Cardiac fibroblast (primary cell): ENCODE measurements at places on chromosomes 12 and 14.

DNA sequence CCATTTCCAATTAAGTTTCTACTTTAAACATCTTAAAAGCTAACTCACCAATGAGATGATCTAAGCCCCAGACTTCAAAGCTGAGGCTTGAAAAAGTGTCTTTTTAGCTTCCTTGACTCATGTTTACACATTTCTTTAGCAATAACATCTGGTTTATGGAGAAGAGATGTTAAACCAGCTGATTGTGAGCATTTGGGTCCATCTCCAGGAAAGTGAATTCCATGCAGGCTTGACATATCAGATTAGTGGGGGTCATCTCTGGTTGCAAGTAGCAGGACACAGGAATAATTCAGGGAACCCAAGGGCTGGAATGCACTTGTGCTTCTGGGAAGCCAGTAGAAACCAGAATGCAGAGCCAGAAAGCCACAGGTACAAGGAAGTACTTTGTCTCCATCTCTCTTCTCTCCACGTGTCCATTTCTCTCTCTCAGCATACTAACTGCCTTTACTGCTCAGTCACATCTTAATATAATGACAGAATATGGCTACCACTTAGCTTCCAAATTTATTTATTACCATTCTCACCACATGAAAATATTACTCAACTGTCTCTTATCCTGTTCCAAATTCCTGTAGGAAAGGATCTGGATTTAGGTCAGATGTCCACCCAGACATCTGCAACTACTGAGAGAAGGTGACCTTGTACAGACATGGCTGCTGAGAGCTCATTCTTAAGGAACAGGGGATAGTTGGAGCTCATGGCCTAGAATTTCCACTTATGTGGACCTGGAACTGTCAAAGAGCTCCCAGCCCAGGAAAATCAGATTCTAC lies 104.4 kb downstream of the SCN8A start:
- DNase-seq: no peak

DNA sequence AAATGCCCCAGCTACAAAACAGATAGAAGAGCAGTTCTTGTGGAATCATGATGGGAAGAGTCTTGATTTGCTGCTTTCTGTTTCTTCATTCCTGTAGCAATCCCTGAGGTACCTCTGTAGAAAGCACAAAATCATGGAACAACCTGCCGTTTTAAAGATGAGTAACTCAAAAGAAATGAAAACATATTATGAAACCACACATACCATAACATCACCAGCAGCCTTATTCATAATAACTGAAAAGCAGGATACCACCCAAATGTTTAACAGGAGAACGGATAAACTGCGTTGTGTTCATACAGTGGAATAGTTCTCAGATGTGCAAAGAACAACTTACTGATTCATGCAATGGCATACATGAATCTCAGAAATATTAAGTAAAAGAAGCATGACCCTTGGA lies 188.1 kb downstream of the RGS6 start:
- peak; percentile 0 for DNase-seq

GRCh38 chr12:34311337-34311736 lies 289.0 kb downstream of the ALG10 start:
- no peak for DNase-seq

- peak; percentile 88 for DNase-seq
Observed at GRCh38 chr12:110266980-110267620, 13.9 kb upstream of the ATP2A2 start.

DNA sequence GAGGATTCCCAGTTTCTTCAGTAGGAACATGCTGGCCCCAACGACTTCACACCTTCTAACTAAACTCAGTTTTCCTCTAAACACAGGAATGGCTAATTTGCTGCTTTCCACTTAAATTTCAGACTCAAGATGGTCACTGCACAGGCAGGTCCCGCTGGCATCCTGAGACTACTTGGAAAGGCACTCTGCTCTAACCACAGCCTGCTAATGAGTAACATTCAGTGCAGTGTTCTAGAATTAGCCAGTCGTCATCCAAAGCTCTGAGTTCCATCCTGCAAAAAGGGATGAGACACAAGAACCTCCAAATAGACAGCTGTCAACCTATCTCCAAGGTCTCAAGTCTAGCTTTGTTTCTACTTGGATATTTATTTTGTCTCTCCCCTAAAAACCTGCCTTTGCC lies 6.0 kb downstream of the CCDC92 start:
- DNase-seq: peak; percentile 23

DNA sequence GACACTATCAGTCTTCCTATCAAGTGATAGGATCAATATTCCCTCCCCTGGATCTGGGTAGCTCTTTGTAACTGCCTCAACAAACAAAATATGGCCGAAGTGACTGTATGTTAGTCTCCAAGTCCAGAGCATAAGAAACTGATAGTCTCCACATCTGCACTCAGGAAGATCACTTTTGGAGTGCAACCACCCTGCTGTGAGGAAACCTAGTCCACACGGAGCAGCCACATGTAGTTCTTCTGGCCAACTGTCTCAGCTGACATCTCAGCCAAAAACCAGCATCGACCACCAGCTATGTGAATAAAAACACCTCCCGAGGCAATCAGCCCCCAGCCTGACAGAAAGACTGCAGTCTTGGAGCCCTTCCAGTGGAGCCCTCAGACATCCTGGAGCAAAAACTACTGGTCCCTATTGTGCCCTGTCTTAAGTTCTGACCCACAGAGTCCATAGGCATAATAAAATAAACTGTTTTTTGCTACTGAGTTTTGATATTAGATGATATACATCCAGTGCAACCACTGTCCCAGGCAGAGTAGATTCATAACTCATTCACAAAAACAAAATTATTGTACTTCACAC lies 143.8 kb downstream of the MED13L start:
- DNase-seq: no peak

DNA sequence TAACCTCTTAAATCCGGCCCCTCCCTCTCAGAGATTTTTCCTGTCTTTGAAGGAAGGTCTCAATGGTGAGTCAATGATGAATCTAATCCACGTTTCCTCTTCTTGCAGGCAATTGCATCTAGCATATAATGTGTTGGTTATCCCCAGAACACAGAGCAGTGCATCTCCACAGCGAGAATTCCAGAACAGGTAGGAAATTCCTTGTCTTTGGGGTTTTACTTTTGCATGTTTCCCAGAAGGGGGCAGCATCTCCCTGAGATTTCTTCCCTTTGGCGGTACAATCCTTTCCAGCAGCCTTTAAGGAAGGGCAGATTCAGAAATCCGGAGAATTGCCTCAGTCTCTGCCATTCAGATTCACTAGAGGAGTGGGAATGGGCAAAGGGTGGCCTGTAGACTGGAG lies 128.0 kb downstream of the KCNA5 start:
- DNase-seq: peak; percentile 48

GRCh38 chr14:77520555-77520954 lies 21.9 kb upstream of the ISM2 start:
- DNase-seq: no peak

DNA sequence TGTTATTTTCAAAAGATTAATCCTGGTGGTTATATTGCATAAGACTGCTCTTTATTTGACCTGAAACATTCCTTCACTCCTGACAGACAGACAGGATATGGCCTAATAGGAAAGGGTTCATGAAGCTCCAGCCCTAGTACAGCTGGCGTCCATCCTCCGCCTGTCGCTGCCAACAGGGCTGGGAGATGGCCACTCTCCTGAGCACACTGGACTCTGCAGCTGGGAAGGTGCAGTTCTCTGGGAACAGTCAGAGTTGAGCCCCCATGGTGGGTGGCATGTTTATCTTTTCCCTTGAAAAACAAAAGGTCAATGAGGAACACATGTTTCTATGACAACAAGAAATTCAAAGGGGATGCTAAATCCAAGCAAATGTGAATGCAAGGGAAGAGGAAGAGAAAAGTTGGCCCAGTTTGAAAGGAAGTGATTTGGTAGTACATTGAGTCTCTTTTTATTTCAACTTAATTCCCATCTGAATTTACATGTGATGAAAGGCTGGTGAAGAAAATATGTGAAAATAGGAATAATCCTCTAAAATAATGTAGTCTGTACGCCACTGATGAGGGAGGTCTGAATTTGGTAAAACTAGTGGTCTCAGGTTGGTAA lies 89.9 kb upstream of the DCN start:
- peak; percentile 44 for DNase-seq

- DNase-seq: no peak
Observed at GRCh38 chr14:35571598-35571997, 37.6 kb downstream of the INSM2 start.

- DNase-seq: no peak
Observed at GRCh38 chr12:43381879-43382278, 170.1 kb downstream of the ADAMTS20 start.

GRCh38 chr12:128940090-128940888 lies 87.0 kb downstream of the GLT1D1 start:
- DNase-seq: no peak

GRCh38 chr12:108468196-108468968 lies 46.7 kb upstream of the FICD start:
- peak; percentile 43 for DNase-seq

- peak; percentile 63 for DNase-seq
Observed at GRCh38 chr12:70178038-70178437, 65.2 kb upstream of the CNOT2 start.

DNA sequence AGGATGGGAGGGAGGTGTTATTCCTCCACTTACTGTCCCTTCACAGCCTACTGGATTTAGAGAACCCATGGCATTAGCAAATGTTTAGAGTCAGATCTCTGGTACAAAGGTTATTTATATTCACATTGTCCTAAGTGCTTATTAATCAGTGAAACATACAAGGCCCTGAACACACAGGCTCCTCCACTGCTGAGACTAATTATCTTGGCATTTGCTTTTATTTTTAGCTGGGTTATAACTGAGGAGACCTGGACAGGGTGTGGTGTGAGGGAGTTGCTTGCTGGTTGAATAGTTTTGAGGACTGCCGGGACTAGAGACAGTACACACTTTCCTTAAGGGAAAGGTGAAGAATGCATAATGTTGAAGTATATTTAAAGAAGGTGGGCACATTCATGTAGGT lies 77.5 kb downstream of the FIGNL2 start:
- peak; percentile 5 for DNase-seq

DNA sequence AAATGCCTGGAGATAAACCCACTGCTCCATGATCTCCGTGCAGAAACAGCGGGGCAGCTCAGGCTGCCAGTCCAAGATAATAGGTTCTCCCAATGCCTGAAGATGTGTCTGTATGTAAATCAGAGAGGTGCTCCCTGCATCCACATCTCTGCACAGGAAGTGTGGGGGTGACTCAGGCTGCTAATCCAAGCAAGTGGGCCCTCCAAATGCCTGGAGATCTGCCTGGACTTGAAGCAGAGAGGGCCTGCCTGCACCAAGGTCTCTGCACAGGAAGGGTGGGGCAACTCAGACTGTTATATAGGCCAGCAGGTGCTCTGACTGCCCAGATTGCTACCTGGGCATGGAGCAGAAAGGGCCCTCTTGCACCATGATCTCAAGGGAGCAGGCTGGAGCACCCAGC lies 504.7 kb downstream of the LRFN5 start:
- no peak for DNase-seq

- no peak for DNase-seq
Observed at GRCh38 chr12:15427913-15428312, 105.6 kb downstream of the PTPRO start.

DNA sequence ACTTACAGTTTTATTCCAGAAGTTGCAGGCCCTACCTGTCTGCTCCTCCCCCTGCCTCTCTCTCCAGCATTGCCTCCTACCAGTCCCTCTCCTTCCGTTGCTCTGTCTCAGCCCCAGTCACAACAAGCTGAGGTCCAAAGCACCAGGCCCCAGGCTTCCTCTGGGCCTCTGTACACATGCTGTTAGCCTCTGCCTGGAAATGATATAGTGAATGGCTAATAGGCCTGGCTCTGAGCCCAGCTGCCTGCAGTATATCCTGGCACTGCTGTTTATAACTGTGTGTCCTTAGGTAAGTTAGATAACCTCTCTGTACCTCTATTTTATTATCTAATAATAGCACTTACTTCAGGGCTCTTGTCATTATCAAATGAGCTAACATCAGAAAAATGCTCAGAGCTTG lies 114.9 kb upstream of the PWP1 start:
- peak; percentile 64 for DNase-seq

DNA sequence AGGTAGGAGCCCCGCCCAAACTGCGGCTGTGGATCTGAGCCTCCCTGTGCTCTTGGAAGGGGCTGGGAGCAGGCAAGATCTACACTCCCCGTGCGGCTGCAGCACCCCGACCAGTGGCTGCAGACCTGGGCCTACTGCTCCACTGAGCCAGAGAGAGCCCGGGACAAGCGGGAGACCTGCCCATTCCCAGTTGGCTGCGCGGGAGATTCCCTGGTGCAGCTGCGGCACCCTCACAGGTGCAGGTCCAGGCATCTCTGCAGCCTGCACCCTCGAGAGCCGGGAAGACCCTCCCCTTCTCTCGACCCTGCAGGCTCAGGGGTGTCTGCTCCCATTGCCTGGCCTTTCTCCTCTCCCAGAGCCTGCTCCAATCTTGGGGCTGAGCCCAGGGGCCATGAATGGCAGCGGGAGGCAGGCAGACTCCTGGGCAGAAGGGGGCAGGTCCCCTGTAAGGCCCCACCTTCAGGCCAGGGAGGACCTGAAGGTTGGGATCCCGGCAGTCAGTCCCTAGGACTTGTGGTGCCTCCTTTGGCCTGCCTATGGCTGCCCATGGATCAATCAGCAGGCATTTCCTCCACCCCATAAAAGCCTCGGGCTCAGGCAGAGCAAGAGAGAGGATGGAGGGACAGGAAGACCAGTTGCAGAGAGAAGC lies 8.8 kb upstream of the A2M start:
- DNase-seq: no peak

- peak; percentile 82 for DNase-seq
Observed at GRCh38 chr14:22333422-22334274, 255.4 kb downstream of the DAD1 start.

DNA sequence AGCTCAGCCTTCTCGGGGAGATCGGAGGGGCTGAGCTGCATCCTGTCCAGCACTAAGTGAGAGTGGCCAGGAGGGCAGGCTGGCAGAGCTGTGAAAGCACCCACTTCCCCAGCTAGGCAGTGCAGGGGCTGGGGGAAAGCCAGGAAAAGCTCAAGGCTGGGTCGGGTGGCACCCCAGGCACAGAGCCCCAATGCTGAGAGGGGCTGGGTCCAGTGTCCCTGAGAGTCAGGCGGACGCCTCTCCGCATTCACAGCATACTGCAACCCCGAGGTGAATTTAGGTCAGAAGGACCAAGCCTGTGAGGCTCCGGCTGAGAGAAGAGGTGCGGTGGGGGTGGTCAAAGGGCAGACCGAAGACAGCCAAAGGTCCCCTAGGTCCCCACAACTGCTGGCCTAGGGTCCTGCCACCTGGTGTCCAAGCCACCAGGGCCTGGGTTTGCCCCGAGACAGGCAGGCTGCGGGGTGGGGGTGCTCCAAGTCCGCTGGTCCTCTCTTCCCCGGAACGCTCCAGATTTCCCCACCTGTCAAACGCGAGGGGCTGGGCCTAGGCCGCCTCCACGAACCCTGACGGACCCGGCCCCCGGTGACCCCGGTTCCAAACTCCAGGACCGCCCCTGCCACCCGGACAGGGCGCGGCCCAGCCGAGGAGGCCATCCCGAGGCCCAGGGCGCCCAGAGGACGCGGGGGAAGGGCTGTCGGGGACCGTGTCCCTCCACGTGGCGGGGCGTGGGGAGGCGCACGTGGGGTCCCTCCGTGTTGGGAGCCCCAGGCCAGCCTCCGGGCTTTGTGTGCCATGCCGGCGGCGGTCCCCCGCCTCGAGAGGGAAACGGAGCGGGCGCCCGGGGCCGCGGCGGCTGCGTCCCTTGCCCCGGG lies 527 bp downstream of the CAMKK2 start:
- peak; percentile 12 for DNase-seq
